Ovary (tissue), 10 donors: ENCODE measurements at places on chromosomes 2 and 18. TPM values are rescaled to one million over a fixed set of nuclear protein-coding genes. Genes with fewer than 3 reads are reported as not detected.

The GBX2 gene
- not detected for total RNA-seq

The ANKRD30BL gene
- 1.6 TPM for total RNA-seq

- DNase-seq: no peak
- H3K27ac ChIP-seq: no peak overlapping the region
These were observed 647.8 kb upstream of the KLHL29 start for GRCh38 chr2:22737144-22737543.

- H3K36me3 ChIP-seq: no peaks in the 10 kb centered on the region
- H3K27ac ChIP-seq: no peak overlapping the region
- no peak overlapping the region for H3K4me3 ChIP-seq
- H3K27me3 ChIP-seq: no peaks in the 10 kb centered on the region
These were observed 303.6 kb upstream of the ID2 start for GRCh38 chr2:8378016-8378810.

- H3K27ac ChIP-seq: no peak overlapping the region
- no peak for DNase-seq
- H3K4me1 ChIP-seq: no peaks in the 10 kb centered on the region
- no peaks in the 10 kb centered on the region for H3K36me3 ChIP-seq
These were observed 711.9 kb upstream of the ID2 start for GRCh38 chr2:7969756-7970515.

- H3K27me3 ChIP-seq: no peaks in the 10 kb centered on the region
- no peak for DNase-seq
- H3K27ac ChIP-seq: no peak overlapping the region
- H3K36me3 ChIP-seq: no peaks in the 10 kb centered on the region
- no peaks in the 10 kb centered on the region for H3K4me1 ChIP-seq
- no peak overlapping the region for H3K4me3 ChIP-seq
These were observed 753.2 kb downstream of the ADCYAP1 start for GRCh38 chr18:1657876-1658275.

- H3K27me3 ChIP-seq: no peaks in the 10 kb centered on the region
- no peak overlapping the region for H3K4me3 ChIP-seq
- H3K4me1 ChIP-seq: peaks cover 2% of the 10 kb centered on the region
These were observed 25.7 kb upstream of the RNU4ATAC start for GRCh38 chr2:121505005-121505404.

- no peaks in the 10 kb centered on the region for H3K4me1 ChIP-seq
- H3K27me3 ChIP-seq: no peaks in the 10 kb centered on the region
- DNase-seq: no peak
- no peaks in the 10 kb centered on the region for H3K36me3 ChIP-seq
- H3K4me3 ChIP-seq: no peak overlapping the region
These were observed 19.3 kb upstream of the TNFAIP6 start for GRCh38 chr2:151338115-151338514.

GRCh38 chr2:608711-609110 lies 68.5 kb downstream of the TMEM18 start:
- no peaks in the 10 kb centered on the region for H3K27me3 ChIP-seq
- no peaks in the 10 kb centered on the region for H3K36me3 ChIP-seq
- DNase-seq: no peak
- H3K4me3 ChIP-seq: no peak overlapping the region

DNA sequence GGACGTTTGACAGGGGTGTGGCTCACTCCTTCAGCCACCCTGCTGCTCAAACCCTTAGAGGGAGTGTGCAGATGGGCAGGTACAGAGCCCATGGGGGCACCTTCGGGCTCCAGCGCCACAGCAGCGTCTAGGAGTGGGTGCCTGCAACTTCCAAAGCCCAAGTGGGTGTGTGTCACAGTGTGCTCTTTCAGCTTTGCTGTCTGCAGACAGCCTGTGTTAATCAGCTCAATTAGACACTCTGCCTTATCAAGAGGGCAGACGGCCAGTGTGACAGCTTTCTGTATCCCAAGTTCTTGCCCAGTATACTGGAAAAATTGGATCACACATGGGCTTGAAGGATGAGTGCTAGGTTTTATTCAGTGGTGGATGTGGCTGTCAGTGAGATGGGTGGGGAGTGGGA lies 96.7 kb downstream of the AP1S3 start:
- H3K27ac ChIP-seq: no peak overlapping the region
- DNase-seq: no peak
- no peaks in the 10 kb centered on the region for H3K27me3 ChIP-seq
- no peaks in the 10 kb centered on the region for H3K36me3 ChIP-seq
- H3K4me3 ChIP-seq: no peak overlapping the region
